ENCODE measurements at places on chromosomes 2 and 18.

- no peak for DNase-seq
These were observed 654 bp upstream of the ASB1 start for GRCh38 chr2:238425979-238426567.

DNA sequence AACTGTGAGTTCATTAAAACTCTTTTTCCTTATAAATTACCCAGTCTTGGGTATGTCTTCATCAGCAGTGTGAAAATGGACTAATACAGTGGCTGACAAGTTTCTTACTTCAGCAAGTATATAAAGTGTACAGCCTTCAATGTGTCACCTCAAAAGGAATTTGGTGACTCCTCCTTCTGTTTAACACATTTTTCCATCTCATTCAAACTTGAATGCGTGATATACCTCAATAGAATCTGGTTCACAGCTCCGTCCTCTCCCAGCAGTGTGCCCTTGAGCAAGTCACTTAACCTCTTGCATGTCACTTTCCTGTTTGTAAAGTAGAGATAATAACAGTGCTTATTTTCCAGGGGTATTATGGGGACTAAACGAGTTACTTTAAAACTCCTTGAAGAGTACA, 159.6 kb downstream of the CCBE1 start:
- DNase-seq = no peak

- no peak for DNase-seq
These were observed 79.2 kb upstream of the PAPOLG start for GRCh38 chr2:60676706-60677330.

GRCh38 chr2:189517847-189518535, 62.6 kb downstream of the SLC40A1 start:
- DNase-seq = no peak

DNA sequence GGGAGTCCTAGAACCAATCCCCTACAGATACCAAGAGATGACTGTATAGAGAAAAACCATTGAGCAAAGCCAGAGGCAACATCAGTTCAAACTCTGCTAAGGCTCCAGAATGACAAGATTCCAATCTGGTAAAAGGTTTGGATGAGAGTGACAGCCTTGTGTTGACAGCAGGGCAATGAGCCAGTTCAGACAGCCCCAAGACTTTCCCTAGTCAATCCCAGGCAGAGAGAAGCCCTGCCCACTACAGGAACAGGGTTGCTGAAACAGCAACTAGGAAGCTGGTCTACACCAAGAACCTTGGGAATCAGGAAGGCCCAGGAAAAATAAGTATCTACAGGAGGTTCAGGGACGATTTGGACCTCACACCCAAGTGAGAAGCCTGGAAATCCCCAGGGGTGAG, 3.3 kb downstream of the PSTPIP2 start:
- no peak for DNase-seq

GRCh38 chr2:34098256-34098655, 499.2 kb upstream of the FAM98A start:
- no peak for DNase-seq

DNA sequence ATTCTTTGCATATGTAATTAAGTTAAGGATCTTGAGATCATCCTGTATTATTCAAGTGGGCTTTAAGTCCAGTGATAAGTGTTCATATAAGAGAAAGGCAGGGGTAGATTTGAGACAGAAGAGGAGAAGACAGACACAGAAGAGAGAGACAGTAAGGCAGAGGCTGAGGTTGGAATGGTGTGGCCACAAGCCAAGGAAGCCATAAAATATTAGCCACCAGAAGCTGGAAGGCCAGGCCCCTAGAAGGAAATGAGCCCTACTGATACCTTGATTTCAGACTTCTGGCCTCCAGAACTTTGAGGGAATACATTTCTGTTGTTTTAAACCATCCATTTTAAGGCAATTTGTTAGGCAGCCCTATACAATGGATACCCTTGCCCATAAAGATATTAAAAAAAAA, 66.9 kb upstream of the DLX2 start:
- no peak for DNase-seq

GRCh38 chr2:144572977-144573376, 53.1 kb upstream of the ZEB2 start:
- no peak for DNase-seq

- no peak for DNase-seq
These were observed 94.0 kb downstream of the FMNL2 start for GRCh38 chr2:152428800-152429582.

GRCh38 chr2:10915236-10915635, 3.5 kb downstream of the KCNF1 start:
- DNase-seq = no peak

DNA sequence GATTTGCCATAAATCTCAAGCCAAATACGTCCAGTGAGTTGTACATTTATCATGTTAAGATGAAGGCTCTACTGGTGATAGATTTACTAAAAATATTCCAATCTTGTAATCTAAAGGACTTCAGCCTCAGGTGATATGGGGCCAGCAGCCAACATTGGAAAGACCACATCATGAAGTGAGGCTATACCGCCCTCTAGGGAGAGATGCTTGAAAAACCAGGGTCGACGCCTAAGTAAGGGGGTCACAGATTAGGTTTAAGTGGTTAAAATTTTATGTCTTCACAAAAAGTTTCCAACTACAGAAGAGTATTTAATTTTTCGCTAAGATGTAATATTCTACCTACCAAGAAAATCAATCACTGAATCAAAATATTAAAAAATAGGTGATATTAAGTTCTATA, 33.3 kb downstream of the DOCK10 start:
- peak; percentile 45 for DNase-seq

DNA sequence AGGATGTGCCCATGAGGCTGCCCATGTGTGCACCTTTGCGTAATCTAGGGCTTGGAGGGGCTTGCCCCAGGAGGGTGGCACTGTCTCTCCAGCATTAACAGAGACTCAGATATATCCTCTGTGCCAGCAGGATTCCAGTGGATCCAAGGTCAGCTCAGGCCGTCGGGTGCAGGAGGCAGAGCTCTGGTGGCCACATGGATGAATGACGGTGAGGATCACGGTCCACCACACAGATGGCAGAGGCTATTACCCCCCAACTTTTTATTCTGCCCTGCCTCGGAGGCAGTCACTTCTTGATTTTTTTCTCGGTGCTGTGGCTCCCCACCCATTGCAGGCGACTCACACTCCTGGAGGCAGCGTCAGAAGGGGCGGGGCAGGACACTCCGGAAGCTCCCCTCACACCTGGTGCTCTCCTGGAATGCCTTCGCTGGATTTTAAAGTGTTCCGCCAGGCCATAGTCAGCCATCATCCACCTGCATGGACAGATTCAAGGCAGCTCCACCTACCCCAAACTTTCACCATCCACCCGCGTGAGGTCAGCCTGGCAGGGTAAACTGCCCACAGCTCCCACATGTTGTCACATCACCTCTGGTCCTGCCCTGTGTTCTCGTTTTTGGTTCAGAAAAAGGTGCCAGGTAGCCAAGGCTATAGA, 602.9 kb upstream of the RAB6C start:
- no peak for DNase-seq

DNA sequence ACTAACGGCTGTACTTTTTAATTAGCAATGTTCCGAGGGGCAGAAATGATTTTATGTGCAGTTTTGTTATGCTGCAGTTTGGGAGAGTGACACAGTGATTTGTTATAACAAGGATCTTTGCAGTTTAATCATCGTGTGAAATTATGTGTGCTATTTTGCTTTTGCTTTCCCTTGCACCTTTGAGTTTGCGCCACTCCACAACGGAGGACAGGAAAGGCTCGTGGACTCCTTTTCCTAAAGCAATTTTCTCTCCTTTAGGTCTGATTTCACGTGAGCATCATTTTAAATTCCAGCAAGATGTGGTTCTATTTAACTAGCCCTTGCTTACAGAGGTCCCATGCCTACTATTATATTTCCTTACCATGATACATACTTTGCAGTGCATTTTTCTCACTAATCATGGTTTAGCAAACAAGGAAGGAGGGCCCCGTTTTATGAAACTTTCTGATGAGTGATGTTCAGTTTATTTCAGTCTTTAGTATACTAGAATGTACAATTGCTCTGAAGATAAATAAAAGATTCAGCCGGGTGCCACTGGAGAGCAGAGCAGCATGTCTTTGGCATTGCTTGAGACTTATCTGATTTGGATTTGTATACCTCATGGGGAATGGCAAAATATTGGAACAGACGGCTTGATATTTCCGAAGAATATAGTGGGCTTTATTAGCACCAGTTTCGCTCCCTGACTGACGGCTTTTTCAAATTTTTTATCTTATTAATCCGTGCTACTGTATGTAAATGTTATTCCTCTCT, 528.2 kb upstream of the FANCL start:
- no peak for DNase-seq

DNA sequence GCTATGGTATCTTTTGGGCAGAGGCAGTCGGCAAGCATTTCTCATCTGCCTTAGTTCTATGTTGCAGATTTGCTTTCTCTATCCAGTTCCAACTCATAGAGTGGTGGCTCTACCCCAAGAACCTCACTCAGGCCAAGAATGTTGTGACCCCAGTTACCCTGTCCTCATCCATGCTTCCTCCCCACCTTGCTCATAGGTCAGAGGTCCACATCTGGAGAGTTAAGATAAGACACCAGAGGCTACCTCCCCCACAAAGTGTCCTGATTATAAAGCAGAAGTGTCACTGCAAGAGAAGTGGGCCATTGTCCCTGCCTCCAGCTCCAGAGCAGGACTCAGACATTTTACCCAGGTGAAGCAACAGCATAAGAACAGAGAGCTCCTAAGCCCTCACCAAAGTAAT, 276.8 kb upstream of the CHST9 start:
- no peak for DNase-seq

DNA sequence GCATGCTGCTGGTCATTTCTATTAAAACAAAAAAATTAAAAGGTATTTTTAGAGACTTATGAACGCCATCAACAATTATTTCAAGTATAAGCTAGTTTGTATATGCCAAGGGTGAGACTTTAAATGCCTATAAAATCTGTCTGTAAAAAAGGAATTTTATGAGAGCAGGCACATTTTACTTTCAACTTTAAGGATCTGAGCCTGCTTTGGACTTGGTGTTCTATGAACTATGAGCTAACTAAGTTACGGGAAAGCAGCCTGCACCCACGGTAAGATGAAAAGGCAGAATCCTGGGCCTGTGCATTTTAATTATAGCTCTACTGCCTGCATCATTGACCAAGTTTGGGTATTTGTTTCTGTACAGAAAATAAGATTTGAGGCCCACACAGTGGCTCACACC, 95.4 kb downstream of the PLEKHM3 start:
- DNase-seq = no peak

GRCh38 chr2:70986499-70987189, 8.0 kb downstream of the TEX261 start:
- no peak for DNase-seq

DNA sequence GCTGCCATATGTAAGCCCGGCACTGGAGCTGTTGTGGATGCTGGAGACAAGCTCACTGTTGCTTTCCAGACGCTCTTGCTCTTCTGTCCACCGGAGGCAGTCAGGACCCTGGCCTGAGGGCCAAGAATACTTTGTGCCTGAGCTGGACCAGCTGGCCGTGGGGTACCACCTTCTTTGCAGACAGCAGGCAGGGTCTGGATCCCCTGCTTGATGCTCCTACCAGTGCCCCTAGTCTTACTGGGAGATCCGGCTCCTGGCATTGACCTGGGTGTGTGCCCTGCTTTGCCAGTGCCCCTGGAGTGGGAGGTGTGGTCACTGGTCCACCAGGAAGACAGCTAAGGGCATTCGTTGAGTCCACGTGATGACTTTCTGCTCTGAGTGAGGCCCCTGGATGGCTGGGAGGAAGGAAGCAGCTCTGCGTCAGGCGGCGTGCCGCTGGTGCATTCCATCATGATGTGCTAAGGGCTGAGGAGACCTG, 59.3 kb downstream of the LRRFIP1 start:
- no peak for DNase-seq

GRCh38 chr18:79905389-79905911, 46.0 kb downstream of the SLC66A2 start:
- DNase-seq = no peak

- DNase-seq = no peak
These were observed 376.9 kb upstream of the REG3G start for GRCh38 chr2:78648558-78648957.

DNA sequence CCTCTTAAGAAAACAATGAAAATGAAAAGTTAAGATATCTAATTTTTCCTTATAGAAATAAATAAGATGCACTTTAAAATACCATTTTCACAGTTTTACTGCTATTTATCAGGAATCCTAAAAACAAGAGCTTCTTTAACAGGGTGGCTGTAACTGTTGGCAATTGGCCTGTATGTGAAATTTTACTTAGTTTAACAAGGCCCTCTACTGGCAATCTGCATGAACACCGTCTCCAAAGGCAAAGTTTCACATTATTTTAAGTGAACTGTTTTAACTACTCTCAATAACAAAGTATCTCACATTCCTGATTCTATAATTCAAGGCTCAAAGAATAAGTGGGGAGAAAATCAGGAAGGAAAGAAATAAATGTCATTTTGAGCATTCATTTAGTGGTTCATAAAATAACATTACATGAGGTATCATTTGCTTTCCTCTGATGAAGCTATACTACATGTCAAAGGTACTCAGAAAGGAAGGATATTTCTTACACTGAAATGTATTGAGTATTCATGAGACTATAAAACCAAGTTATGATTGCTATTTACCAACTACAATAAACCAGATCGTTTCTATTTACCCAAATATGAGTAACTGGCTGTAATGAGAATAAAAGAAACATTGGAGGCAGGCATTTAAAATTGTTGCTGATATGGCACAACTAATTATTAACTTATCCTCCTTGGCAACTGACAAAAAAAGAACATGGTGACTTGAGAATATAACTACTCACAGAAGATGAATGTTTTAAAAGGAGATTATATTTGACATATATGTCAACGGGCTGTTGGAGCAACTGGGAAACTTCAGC, 7.0 kb downstream of the NCKAP5 start:
- DNase-seq = peak; percentile 25

GRCh38 chr18:25075331-25075730, 276.6 kb downstream of the ZNF521 start:
- DNase-seq = no peak

GRCh38 chr2:197869041-197869440, 64.6 kb downstream of the PLCL1 start:
- no peak for DNase-seq
